ENCODE measurements at places on chromosomes 12 and 14. TPM values are rescaled to one million over a fixed set of nuclear protein-coding genes. Genes with fewer than 3 reads are reported as not detected.

Gene SPSB2
- 2.8 TPM for total RNA-seq

Gene GYS2
- not detected for total RNA-seq

Gene NRXN3
- total RNA-seq, result 106 TPM

Gene CLEC1A
- total RNA-seq, result 0.63 TPM

Gene MTERF2
- 20.7 TPM for total RNA-seq

Gene BEST3
- total RNA-seq, result 6.6 TPM

Gene PROX2
- total RNA-seq, result not detected

Gene PLXNC1
- total RNA-seq, result 65.4 TPM

Gene TDP1
- 45.1 TPM for total RNA-seq

Gene OR6C74
- total RNA-seq, result not detected

Gene ADAM20
- 9.4 TPM for total RNA-seq

Gene SSPN
- total RNA-seq, result 2.2 TPM

Gene RPL10L
- total RNA-seq, result not detected

Gene B4GALNT3
- total RNA-seq, result 4.7 TPM

Gene CCDC197
- total RNA-seq, result not detected

Gene HOXC9
- total RNA-seq, result not detected

Gene HOMEZ
- 4.1 TPM for total RNA-seq

Gene CISTR
- not detected for total RNA-seq

Gene TEAD4
- total RNA-seq, result not detected

Gene SIRT4
- total RNA-seq, result 2.2 TPM

Gene HCAR1
- total RNA-seq, result 0.31 TPM

Gene LRIG3
- total RNA-seq, result 19.1 TPM

Gene ZNF891
- 30.4 TPM for total RNA-seq

Gene PTGDR
- not detected for total RNA-seq

Gene CCDC177
- total RNA-seq, result 8.8 TPM

Gene CFAP251
- 13.1 TPM for total RNA-seq

Gene TGM1
- total RNA-seq, result 4.4 TPM

Gene GLIPR1L2
- 0.94 TPM for total RNA-seq

Gene SART3
- 129 TPM for total RNA-seq

Gene KLHL33
- total RNA-seq, result under 0.01 TPM

Gene HRK
- 0.31 TPM for total RNA-seq

Gene SRRM4
- total RNA-seq, result 19.7 TPM

Gene KLRK1
- 0.31 TPM for total RNA-seq

Gene PLEK2
- total RNA-seq, result not detected

Gene CACNA2D4
- 0.31 TPM for total RNA-seq

Gene KRT72
- total RNA-seq, result not detected

Gene CLEC6A
- total RNA-seq, result not detected

Gene SMIM41
- total RNA-seq, result not detected

Gene MORN3
- total RNA-seq, result 3.8 TPM

Gene TPPP2
- total RNA-seq, result not detected

Gene IFI27
- 8.8 TPM for total RNA-seq

Gene BDKRB2
- total RNA-seq, result 0.31 TPM

Gene ANGEL1
- total RNA-seq, result 22.2 TPM

Gene SLCO1B1
- not detected for total RNA-seq

Gene ENDOU
- not detected for total RNA-seq

Gene SLCO1C1
- total RNA-seq, result 24.4 TPM

Gene SLC6A12
- 7.8 TPM for total RNA-seq

Gene APOF
- total RNA-seq, result not detected

Gene CLEC4D
- not detected for total RNA-seq

Gene CBX5
- total RNA-seq, result 141 TPM

Gene SYNDIG1L
- total RNA-seq, result 1.3 TPM

Gene PKP2
- 6.3 TPM for total RNA-seq

Data from parietal lobe (tissue), 2 donors.